Activated naive CD4-positive, alpha-beta T cell treated with anti-CD3 and anti-CD28 coated beads for 36 hours (primary cell): ENCODE measurements at places on chromosomes 5 and 9. TPM values are rescaled to one million over a fixed set of nuclear protein-coding genes. Genes with fewer than 3 reads are reported as not detected.

Gene GMCL2
- not detected for total RNA-seq

Gene SHISAL2B
- not detected for total RNA-seq

Gene AMBP
- total RNA-seq = not detected

Gene PTPA
- total RNA-seq = 94.5 TPM

Gene FOXD4L3
- total RNA-seq = not detected

Gene OR1J2
- total RNA-seq = not detected

Gene CA9
- 0.38 TPM for total RNA-seq
